ENCODE measurements at places on chromosomes 4 and X. TPM values are rescaled to one million over a fixed set of nuclear protein-coding genes. Genes with fewer than 3 reads are reported as not detected.

MTMR8 gene
- total RNA-seq: 3.4 TPM

PFKFB1 gene
- 0.67 TPM for total RNA-seq

TMEM192 gene
- 8.8 TPM for total RNA-seq

BTK gene
- not detected for total RNA-seq

AIFM1 gene
- total RNA-seq: 61.7 TPM

XKRX gene
- 0.78 TPM for total RNA-seq

GNRHR gene
- total RNA-seq: not detected

CCKAR gene
- total RNA-seq: not detected

TCEAL7 gene
- total RNA-seq: not detected

PPP4R3C gene
- total RNA-seq: not detected

ARMCX4 gene
- total RNA-seq: 6.0 TPM

ANAPC10 gene
- 31.5 TPM for total RNA-seq

P2RY8 gene
- 19.8 TPM for total RNA-seq

NPFFR2 gene
- not detected for total RNA-seq

MAGEB1 gene
- not detected for total RNA-seq

DNA sequence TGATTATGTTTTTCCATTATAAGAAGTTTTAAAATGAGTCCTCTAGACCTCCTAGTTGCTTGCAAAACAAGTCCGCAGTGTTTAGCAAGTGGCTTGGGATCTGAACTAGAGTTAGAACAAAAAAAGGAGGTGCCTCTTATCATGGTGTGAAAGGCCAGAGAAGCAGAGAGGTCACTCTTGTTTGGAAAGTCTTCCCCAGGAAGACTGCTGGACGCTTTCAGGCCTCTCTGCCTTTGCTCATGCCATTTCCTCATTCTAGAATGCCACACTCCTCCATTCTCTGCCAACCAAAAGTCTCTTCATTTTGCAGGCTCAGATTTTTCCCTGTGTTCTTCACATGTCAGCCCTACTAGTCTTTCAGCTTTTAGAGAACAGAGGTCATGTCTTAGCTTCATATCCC lies 14.9 kb downstream of the PARM1 start:
- H3K27ac ChIP-seq: no peak overlapping the region
- no peaks in the 10 kb centered on the region for H3K36me3 ChIP-seq

- no peaks in the 10 kb centered on the region for H3K36me3 ChIP-seq
- no peaks in the 10 kb centered on the region for H3K4me1 ChIP-seq
- peaks cover 5% of the 10 kb centered on the region for H3K27me3 ChIP-seq
- H3K27ac ChIP-seq: no peak overlapping the region
These were observed 158.5 kb upstream of the ARSJ start for GRCh38 chr4:114137984-114138383.

- H3K4me3 ChIP-seq: no peak overlapping the region
- peaks cover 29% of the 10 kb centered on the region for H3K36me3 ChIP-seq
- no peak for DNase-seq
- no peak overlapping the region for H3K27ac ChIP-seq
These were observed 30.0 kb downstream of the METAP1 start for GRCh38 chr4:99025506-99025905.

DNA sequence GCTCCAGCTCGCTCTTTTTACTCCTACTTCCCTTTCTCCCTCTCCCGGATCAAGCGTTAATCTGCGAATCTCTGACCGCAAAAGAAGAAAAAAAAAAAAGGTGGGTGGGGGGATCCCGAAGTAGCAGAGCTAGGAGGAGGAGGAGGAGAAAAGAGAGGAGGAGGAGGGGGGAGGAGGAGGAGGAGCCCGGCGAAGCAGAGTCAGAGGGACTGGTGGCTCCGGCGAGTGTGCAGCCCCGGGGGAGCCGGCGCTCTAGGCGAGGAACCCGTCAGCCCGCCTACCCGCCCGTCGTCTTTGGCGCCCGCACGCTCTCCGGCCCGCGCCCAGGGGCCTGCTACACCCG lies at the start of gene NHSL2:
TSS of gene NHSL2 (plus strand) at position 203 of the 343 bp plus-strand sequence.
- DNase-seq: peak; percentile 56
- no peaks in the 10 kb centered on the region for H3K4me1 ChIP-seq
- no peaks in the 10 kb centered on the region for H3K36me3 ChIP-seq
- H3K4me3 ChIP-seq: peak within 1 kb of the TSS; percentile 55

DNA sequence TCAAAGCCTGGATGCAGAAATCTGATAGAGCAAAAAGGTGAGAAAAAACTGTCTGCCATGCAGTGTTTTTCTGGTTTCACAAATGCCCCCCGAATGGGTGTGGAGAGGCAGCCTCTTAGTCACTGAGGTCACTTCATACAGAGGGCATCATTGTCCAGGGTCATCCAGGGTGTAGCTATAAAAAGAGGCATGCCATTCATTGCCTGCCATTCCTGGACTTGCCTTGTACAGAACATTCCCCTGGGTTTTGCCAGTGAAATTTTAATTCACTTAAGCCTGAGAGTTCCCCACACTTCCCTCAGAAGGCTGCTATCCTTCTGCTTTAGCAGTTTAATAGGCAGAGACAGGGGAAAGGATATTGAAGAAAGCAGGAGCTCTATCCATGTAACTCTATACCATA lies 230.3 kb downstream of the UNC5C start:
- H3K36me3 ChIP-seq: no peaks in the 10 kb centered on the region
- H3K4me1 ChIP-seq: no peaks in the 10 kb centered on the region
- no peak overlapping the region for H3K4me3 ChIP-seq

- H3K27ac ChIP-seq: no peak overlapping the region
- DNase-seq: no peak
- no peaks in the 10 kb centered on the region for H3K36me3 ChIP-seq
- H3K4me3 ChIP-seq: no peak overlapping the region
- peaks cover 8% of the 10 kb centered on the region for H3K4me1 ChIP-seq
These were observed 12.1 kb upstream of the VSIG4 start for GRCh38 chrX:66051980-66052379.

GRCh38 chrX:68508799-68509198 lies 9.9 kb downstream of the YIPF6 start:
- H3K4me1 ChIP-seq: peaks cover 46% of the 10 kb centered on the region
- DNase-seq: no peak
- no peaks in the 10 kb centered on the region for H3K27me3 ChIP-seq
- H3K27ac ChIP-seq: peak overlapping the region; percentile 73
- peaks cover 27% of the 10 kb centered on the region for H3K36me3 ChIP-seq

DNA sequence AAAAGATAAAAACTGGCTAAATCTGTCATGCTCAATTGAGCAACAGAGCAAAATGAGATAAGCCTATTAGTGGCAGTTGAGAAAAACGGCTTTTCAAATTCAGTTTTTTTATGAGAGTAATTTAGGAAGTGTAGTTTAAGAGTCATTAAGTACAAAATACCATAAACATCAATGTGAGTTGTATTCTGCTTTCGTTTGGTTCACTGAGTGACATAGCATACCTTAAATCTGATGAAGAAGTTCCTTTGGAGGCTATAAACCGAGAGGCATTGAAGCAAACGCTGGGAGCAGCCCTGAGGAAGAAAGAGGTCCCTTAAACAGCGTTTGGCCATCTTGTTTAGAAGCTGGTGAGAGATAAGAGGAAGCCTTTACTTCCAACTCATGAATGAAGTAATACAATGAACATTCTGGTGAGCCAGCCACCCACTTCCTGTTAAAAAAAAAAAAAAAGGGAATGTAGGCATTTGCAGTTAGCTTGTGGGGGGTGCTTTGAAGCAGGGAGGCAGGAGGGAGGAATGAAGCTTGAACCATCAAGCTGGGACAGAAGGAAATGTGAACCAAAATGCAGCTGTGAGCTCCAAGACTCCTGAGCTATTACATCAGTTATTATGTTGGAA lies 132.3 kb downstream of the ZNF330 start:
- H3K4me1 ChIP-seq: no peaks in the 10 kb centered on the region
- H3K27me3 ChIP-seq: no peaks in the 10 kb centered on the region
- H3K4me3 ChIP-seq: no peak overlapping the region
- DNase-seq: no peak

- no peaks in the 10 kb centered on the region for H3K27me3 ChIP-seq
- DNase-seq: no peak
- no peaks in the 10 kb centered on the region for H3K4me1 ChIP-seq
These were observed 189.5 kb upstream of the GPC4 start for GRCh38 chrX:133604801-133605200.

DNA sequence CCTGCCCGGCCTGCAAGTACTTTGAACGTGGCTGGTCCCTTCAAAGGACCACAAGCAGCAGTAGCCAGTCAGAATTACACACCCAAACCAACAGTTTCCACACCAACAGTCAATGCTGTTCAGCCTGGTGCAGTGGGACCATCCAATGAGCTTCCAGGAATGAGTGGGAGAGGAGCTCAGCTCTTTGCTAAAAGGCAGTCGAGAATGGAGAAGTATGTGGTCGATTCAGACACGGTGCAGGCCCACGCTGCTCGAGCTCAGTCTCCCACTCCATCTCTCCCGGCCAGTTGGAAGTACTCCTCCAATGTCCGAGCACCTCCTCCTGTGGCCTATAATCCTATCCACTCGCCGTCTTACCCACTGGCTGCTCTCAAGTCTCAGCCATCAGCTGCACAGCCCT lies 104.4 kb upstream of the MYOZ2 start:
- H3K4me1 ChIP-seq: no peaks in the 10 kb centered on the region
- DNase-seq: no peak
- H3K27ac ChIP-seq: no peak overlapping the region
- no peaks in the 10 kb centered on the region for H3K27me3 ChIP-seq
- H3K4me3 ChIP-seq: no peak overlapping the region

DNA sequence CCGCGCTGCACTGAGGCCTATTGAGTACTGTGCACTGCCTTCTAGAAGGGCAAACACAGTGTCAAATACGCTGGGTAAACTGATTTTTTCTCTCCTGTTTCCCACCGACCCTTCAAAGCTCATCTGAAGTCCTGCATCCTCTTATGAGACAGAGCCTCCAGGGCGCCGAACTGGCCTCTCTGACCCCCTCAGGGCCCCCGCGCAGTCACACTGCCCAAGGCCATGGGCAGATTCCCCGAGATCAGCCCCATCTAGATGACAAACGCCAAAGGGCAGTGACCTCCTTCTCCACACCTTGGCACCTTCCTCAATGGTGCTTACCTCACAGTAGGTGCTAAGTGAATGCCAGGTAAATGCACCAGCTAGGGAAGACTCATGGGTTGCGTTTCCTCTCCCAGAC lies 34.4 kb downstream of the CHST7 start:
- no peak overlapping the region for H3K27ac ChIP-seq
- peaks cover 27% of the 10 kb centered on the region for H3K4me1 ChIP-seq
- H3K4me3 ChIP-seq: no peak overlapping the region
- H3K27me3 ChIP-seq: no peaks in the 10 kb centered on the region

DNA sequence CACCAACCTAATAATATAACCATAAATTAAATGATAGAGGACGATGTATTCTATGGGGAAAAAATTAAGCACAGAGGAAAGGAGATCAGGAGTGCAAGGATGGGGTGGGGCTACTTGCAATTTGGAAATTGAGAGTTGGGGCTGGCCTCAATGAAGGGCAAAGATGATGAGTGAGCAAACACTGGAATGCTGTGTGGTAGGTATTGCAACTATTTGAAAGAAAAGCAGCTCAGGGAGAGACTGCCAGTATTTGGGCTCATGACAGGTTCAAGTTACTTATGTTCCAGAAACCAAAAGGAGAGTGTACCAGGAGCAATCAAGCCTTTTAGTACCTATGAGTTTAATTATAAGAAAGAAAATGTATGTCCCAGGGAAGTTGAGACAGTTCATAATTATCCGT lies 47.4 kb downstream of the ASIC5 start:
- DNase-seq: no peak
- no peak overlapping the region for H3K4me3 ChIP-seq
- no peaks in the 10 kb centered on the region for H3K36me3 ChIP-seq

GRCh38 chr4:158006990-158007389 lies 165.8 kb downstream of the GASK1B start:
- no peak overlapping the region for H3K4me3 ChIP-seq
- H3K27me3 ChIP-seq: peaks cover 6% of the 10 kb centered on the region
- DNase-seq: no peak
- no peaks in the 10 kb centered on the region for H3K36me3 ChIP-seq
- H3K27ac ChIP-seq: no peak overlapping the region

- H3K4me3 ChIP-seq: no peak overlapping the region
- peaks cover 16% of the 10 kb centered on the region for H3K4me1 ChIP-seq
- H3K27ac ChIP-seq: peak overlapping the region; percentile 63
- no peak for DNase-seq
- H3K36me3 ChIP-seq: peaks cover 17% of the 10 kb centered on the region
- H3K27me3 ChIP-seq: no peaks in the 10 kb centered on the region
These were observed 37.0 kb downstream of the STK26 start for GRCh38 chrX:132059973-132060540.

GRCh38 chr4:147325571-147325981 lies 155.3 kb upstream of the EDNRA start:
- no peak overlapping the region for H3K27ac ChIP-seq
- no peaks in the 10 kb centered on the region for H3K36me3 ChIP-seq
- H3K27me3 ChIP-seq: peaks cover 1% of the 10 kb centered on the region
- no peak for DNase-seq

- no peak overlapping the region for H3K4me3 ChIP-seq
- no peaks in the 10 kb centered on the region for H3K36me3 ChIP-seq
- H3K4me1 ChIP-seq: no peaks in the 10 kb centered on the region
- H3K27ac ChIP-seq: no peak overlapping the region
- peaks cover 11% of the 10 kb centered on the region for H3K27me3 ChIP-seq
These were observed 58.1 kb upstream of the PARM1 start for GRCh38 chr4:74874753-74875367.

DNA sequence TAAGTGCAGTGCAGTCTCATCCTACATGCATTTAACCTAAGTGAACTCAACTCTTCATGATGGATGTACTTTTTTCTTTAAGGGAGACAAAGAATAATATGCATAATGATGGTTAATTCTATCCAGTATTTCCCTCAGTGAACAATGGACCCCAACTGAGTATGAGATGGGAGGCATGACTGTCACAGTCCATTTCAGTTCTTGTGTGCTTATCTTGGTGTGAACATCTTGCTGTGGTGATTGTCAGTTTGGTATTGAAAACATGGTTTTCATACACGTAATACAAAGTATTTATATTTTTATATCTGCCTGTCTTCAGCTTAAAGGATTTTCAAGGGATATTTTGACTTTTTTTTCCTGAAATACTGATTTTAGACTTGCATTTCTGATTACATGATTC lies 72.0 kb upstream of the NDUFC1 start:
- DNase-seq: no peak
- no peak overlapping the region for H3K27ac ChIP-seq
- no peaks in the 10 kb centered on the region for H3K27me3 ChIP-seq
- H3K4me1 ChIP-seq: no peaks in the 10 kb centered on the region

DNA sequence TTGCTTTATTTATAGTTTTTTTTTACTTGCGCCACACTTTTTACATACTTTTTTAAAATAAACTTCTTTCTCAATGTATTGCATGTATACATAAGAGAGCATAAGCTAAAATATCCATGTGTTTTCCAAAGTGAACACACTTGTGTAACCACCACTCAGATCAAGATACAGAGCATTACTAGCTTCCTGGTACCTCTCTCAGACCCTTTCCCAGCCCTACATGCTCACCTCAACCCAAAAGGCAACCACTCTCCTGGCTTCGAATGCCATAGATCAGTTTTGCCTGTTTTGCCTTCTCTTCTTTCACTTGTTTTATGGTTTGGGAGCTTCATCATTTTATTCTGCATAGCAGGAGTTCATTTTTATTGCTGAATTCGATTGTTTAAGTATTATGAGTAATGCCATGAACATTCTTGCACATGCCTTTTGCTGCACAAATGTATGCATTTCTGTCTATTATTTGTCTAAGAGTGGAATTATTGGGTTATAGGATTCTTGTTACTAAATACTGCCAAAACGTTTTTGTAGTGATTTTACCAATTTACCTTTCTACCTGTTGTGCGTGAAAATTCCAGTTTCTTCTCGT lies 45.9 kb upstream of the NUDT6 start:
- no peak overlapping the region for H3K4me3 ChIP-seq
- no peak for DNase-seq
- H3K27ac ChIP-seq: no peak overlapping the region
- H3K36me3 ChIP-seq: peaks cover 14% of the 10 kb centered on the region
- no peaks in the 10 kb centered on the region for H3K27me3 ChIP-seq

Data from activated CD4-positive, alpha-beta T cell treated with anti-CD3 and anti-CD28 coated beads for 36 hours (primary cell).